HuH-7 (cell line): ENCODE measurements at places on chromosomes 7 and 10.

GRCh38 chr10:60986791-60987190 is 42.8 kb upstream of the RHOBTB1 start:
- DNase-seq = no peak

GRCh38 chr7:124702385-124702784 is 63.2 kb downstream of the GPR37 start:
- no peak for DNase-seq

- no peak for DNase-seq
Observed at GRCh38 chr10:11076221-11076620, 58.5 kb downstream of the CELF2 start.

- no peak for DNase-seq
Observed at GRCh38 chr10:91051829-91052228, 130.9 kb upstream of the ANKRD1 start.

DNA sequence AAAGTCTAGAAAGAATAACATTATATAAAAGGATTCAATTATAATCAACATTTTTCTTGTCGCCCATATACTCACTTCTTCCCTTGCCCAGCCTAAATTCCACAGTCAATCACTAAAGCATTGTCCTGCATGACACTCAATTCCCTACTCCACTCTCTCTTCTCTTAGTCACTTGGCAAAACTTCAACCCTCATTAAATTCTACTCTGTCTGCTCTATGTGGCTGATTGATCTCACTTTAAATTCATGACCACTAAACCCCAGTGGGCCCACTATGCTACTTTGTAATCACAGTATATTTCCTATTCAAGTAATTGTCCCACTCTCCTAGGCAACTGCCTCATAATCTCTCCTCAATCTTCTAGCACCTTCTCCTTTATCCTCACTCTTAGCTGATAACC is 54.1 kb downstream of the MTERF1 start:
- DNase-seq = no peak

DNA sequence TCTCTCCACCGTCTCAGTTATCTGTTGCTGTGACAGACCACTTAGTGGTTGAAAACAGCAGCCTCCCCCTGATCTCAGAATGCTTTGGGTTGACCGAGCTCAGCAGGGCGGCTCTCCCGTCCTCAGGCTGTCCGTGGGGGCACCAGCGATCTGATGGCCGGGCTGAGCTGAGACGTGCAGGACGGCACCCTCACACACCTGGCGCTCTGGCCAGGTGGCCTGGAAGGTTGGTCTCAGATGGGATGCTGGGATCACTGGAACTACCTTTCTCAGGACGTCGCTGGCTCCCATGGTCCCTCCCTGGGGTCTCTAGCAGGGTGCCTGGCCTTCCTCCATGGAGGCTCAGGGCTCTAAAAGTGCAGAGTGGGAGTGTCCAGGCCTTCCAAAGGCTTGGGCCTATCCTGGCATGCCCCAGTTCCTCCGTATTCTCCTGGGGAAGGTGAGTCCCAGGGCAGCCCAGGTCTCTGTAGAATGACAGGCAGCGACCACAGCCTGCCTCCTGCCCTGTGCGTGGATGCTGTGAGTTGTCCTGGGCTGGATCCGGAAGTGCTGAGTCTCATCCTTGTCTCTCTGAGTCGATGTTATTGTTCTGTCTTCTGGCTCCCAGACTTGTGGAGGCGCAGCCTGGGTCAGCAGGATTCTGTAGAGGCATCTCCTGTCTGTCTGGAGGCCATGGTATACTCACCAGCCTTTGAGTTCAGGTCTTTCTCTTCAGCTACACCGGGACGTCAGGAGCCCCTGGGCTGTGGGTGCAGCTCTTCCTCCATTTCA is 12.2 kb upstream of the PWWP2B start:
- DNase-seq = no peak

DNA sequence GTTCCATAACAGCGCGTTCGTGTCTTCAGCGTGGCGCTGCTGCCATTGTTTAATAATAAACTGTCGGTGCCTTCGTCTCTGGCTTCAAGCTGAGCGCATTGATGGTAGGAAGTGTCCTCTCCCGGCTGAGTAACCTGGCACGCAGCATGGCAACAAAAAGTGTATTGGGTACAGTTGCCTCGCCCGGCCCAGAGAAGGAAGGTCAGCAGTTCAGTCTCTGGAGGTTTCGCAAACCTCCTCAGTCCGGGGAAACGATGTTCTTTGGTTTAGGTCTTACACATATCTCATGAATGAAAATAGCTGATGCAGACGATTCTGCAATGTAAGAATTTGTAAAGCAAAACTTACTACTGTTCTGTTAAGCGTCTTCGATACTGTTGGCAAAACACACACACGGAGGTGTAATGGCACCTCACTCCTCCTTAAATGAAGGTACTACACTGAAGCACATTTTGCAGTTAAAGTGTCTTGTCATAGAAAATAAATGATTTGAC is 739 bp upstream of the CCDC186 start:
- DNase-seq = peak; percentile 20
